ENCODE measurements at places on chromosomes 12 and 14. TPM values are rescaled to one million over a fixed set of nuclear protein-coding genes. Genes with fewer than 3 reads are reported as not detected.

Gene CFL2
- 92.7 TPM for total RNA-seq

DNA sequence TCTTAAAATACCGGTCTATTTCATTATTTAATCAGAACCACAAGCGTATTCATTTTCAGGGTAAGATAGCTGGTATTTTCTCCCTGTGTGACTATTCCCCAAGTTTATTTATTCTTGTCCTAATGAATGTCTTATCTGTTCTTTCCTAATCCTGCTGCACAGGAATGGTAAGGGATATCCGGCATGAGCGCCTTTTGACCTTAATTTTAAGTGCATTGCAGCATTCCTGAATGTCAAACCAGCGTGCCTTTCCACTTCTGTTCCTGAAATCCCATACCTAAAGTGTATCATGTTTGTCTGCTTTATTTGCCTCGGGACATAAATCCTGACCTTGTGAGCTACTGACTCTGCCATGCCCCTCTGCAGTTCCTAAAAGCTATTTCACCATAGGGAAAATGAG lies 1713.2 kb upstream of the FLRT2 start:
- no peak for DNase-seq

DNA sequence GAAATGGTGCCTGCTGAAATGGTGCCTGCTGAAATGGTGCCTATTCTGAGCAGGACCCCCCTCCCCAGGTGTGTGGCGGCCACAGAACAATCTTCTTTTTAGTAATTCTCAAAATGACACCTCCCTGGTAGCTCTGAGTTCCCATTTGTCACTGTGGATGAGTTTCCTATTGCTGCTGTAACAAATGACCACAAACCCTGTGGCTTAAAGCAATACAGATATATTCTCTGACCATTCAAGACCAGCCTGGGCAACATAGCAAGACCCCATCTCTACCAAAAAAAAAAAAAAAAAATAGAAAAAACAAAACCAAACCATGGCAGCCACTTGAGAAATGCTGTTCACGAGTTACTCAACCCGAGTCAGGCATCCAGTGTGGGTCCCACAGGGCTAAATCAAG lies 7.9 kb downstream of the ACADS start:
- DNase-seq = no peak

DNA sequence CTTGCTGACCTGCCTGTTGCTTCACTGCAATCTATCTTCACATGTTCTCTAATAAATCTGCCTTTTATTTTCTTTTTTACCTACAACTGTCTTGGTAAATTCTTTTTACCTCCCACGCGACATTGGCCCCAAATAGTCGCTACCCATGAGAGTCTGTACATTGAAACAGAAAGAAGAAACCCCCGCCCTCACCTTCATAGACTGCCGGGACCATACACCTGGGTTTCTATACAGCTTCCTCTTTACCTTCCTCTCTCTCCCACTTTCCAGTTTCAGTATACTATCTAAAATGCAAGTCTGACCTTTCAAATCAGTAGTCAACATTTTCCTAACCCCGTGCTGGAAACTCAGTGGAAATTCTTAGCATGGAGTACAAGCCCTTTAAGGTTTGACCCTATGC lies 4.8 kb downstream of the SLC8A3 start:
- DNase-seq = no peak

- no peak for DNase-seq
Observed at GRCh38 chr12:113097716-113098440, 37.7 kb downstream of the RASAL1 start.

Measured in A673 (cell line).